ENCODE measurements at places on chromosomes 3 and 15.

DNA sequence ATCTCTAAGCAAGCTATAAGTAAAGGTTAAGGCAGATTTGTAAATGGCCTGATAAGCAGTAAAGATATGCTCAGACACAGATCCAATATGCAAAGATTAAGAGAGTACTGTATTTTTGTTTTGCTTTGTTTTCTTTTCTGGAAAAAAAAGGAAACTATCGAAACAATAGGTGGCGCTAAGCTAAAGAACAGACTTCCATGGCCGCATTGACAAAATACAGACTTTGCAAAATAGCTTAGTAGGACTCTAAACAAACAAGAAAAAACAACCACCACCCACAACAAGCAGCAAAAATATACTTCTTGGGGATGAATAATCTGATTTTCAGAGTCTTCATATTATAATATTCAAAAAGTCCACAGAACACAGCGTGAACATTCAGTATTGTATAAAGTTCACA, 758.4 kb upstream of the ROBO1 start:
- no peak for DNase-seq

DNA sequence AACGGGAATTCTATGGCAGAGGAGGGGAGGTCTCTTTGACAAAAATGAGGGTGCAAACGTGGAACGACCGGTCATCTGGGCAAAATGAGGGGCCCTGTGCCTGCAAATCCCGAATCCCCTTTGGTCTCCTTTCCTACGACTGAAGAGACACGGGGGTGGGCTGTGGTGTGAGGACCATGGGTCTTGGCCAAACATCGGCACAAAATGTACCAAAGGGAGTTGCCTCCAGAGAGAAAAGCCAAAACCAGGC, 498 bp downstream of the ZNF280D start:
- no peak for DNase-seq

- no peak for DNase-seq
Observed at GRCh38 chr3:100796556-100796955, 87.3 kb downstream of the TFG start.

DNA sequence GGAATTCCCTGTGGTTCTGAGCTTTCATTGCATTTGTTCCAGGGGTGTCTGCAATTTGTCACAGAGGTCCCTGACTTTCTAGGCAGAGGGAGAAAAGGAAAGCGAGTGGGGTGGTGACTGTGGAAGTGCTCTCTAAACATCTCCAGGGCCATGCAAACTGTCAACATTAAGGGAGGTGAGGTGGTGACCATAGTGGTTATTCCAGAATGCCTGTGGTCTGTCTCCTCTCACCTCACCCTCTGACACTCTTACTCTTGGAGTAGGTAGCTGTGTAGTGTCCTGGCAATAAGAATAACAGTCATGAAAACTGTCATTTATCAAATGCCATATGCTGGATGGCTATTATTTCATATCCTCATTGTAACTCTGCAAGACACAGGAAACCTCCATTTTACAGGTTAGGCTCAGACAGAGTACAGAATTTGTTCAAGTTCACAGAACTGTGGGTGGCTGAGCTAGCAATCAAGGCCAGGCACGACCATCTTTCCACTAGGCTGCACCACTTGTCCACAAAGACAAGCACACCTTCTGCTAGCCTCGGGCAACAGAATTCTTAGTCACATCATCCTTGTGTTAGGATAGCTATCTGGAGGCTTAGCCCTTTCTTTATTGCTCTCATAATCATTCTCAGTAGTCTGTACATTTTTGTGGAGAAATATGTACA, 179.4 kb downstream of the CD47 start:
- no peak for DNase-seq

- no peak for DNase-seq
Observed at GRCh38 chr3:50510325-50510724, 6.9 kb upstream of the CACNA2D2 start.

GRCh38 chr3:22907161-22907780, 295.9 kb upstream of the UBE2E2 start:
- no peak for DNase-seq

DNA sequence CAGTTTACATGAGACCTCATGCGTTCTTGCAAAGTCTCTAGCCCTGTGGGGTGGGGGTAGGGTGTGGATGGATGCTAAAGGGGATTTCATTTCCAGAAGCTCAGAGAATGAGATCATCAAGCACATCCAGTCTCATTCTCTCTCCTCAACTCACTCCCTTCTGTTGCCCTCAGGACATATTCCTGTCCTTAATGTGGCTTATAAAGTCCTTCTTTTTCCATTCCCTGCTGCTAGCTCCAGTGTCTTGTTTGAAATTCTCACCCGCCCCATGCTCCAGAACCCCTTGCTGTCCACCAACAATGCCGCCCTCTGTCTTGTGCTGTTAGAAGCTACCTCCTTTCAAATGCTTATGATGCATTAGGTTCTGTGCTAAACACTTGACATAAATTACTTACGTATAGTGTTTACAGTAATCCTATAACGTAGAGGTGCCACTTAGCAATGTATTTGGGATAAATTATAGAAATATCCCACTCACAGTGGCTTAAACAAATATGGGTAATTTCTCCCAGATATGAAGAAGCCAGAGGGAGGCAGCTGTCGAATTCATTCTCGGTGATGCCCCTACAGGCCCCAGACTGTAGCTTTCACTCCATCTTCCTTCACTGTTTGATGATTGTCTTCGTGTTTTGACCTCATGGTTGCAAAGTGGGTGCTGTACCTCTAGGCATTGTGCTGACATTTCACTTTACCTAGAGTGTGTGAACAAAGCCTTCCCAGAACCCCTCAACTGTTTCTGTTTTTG, 273.1 kb upstream of the TBL1XR1 start:
- no peak for DNase-seq

GRCh38 chr3:129627350-129628168, 21.1 kb upstream of the PLXND1 start:
- DNase-seq, result peak; percentile 53

- no peak for DNase-seq
Observed at GRCh38 chr3:27289769-27290413, 79.3 kb downstream of the NEK10 start.

GRCh38 chr3:184289426-184289938, 9.6 kb upstream of the PSMD2 start:
- DNase-seq, result peak; percentile 69

DNA sequence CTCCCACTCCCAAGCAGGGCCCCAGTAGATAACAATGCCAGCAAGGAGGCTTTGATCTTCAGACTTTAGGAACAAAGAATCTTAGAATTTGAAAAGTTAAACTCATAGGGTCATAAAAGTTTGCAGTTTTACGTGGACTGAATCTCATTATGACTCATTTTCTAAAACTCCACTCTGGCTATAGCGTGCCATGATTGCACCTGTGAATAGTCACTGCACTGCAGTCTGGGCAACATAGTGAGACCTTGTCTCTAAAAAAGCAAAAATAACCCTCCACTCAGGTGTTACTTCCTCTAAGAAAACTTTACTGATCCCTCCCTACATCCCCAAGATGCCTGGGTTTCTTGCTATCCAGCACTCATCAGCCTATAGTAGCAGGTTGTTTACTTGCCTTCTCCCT, 104.5 kb downstream of the IL20RB start:
- DNase-seq, result no peak

DNA sequence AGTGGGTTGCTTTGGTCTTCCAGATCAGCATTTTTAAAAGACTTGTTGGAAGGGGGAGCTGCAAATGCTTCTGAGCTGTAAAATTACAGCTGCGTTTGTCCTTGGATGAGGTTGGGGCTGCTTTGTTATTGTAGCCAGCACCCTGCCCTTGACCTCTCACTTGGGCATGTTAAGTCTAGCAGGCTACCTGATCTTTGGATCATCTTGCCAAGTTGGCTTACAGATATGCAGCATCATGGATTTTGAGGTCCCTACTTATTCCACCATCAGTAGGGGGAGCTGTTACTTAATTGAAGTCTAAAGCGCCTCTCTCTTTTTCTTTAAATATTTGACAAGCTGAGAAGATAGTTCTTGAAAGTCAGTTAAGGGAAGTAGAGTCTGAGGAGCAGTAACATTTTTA, 793.0 kb downstream of the MCTP2 start:
- no peak for DNase-seq

DNA sequence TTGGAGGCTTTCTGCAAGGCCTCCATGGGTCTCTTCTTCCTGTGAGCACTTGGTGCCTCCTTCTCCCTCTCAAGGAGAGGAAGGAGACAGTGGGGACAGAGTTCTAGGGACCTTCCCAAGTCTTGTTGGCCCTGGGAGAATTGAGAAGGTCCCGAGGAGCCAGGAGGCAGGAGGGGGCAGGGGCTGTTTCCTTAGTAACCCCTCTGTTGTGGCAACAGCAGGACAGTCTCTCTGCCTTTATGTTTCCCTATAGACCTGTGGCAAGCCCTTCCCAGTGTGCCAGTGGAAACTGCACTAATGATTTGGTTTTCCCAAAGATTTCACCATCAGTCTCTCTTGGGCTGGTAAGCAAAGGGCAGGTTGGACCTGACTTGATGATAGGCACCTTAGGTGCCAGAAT, 87.8 kb upstream of the GALNT15 start:
- DNase-seq, result no peak

- no peak for DNase-seq
Observed at GRCh38 chr3:16171009-16171408, 3.5 kb upstream of the GALNT15 start.

- DNase-seq, result no peak
Observed at GRCh38 chr3:191721390-191721861, 260.5 kb downstream of the PYDC2 start.

GRCh38 chr3:149449182-149449581, 25.3 kb upstream of the TM4SF4 start:
- DNase-seq, result no peak

DNA sequence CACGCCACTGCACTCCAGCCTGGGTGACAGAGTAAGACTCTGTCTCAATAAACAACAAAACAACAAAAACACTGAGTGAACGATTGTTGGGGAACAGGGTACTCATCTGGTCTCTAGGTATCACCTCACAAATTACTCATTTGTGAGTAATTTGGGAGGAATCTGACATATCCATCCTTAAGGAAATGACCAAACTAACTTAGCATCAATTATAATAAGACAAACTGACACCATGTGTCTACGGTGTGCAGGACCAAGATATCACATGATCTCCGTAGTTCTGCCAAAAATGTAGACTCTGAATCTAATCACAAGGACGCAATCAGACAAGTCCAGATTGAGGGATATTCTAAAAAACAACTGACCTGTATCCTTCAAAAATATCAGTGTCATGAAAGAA, 12.0 kb upstream of the DAPK2 start:
- no peak for DNase-seq

GRCh38 chr3:13745636-13746035, 134.2 kb downstream of the WNT7A start:
- no peak for DNase-seq

GRCh38 chr15:31228980-31229826, 97.4 kb upstream of the KLF13 start:
- no peak for DNase-seq

- no peak for DNase-seq
Observed at GRCh38 chr3:77513542-77513941, 473.6 kb downstream of the ROBO2 start.

DNA sequence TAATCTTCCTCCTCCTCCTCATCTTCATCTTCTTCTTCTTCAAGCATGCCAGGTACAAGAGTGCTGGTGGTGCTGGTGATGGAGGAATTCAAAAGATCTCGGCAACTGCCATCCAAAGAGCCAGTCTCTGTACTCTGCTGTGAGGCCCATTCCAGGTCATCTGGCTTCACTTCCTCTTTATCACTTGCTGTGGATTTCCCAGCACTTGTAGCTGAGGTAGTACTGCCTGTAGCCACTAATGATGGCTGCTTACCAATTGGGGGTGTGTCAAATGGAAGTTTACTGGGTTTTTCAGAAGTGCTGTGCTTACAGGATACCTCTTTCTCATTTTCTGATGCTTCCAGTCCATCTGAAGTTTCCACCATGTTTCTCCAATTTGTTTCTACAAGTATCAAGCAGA, 28.8 kb upstream of the SHC4 start:
- no peak for DNase-seq

- no peak for DNase-seq
Observed at GRCh38 chr3:124774327-124774718, 44.1 kb downstream of the UMPS start.

- DNase-seq, result no peak
Observed at GRCh38 chr15:100879061-100879463, 569 bp upstream of the ALDH1A3 start.

- no peak for DNase-seq
Observed at GRCh38 chr3:72543246-72543645, 305.0 kb downstream of the SHQ1 start.

DNA sequence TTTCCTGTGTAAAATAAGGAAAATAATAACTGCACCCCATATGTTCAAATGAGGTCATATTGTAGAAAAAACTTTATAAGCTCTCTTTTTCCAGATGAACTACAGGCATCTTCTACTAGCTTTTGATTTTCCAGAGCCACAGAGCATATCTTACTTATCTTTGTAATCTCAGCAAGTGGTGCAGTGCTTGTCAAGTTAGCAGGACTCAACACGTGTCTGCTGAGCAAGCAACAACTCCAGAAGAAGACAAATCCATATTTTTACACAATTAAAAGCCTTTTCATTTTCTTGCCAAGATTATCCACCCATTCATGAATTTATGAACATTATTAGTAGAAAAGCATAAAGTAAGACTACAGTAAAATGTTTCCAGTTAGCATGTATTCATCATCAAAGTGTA, 14.4 kb upstream of the TSC22D2 start:
- no peak for DNase-seq

DNA sequence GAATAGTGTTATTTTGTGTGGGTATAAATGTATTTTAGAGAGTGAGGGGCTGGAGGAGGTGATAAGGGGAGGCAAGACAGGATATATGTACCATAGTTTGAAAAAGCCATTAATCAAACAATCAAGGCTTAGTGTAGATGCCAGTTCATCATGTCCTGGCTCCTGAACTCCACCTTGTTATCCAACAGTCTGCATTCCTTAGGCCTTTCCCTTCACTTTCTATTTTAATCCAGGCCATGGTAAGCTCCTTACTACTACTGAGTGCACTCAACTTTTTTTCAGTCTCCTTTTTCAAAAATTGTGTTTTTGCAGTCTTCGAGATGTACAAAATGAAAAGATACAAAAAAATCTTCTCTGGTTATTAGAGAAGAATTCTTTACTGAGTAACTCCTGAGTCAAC, 700.5 kb upstream of the NAALADL2 start:
- DNase-seq, result no peak

DNA sequence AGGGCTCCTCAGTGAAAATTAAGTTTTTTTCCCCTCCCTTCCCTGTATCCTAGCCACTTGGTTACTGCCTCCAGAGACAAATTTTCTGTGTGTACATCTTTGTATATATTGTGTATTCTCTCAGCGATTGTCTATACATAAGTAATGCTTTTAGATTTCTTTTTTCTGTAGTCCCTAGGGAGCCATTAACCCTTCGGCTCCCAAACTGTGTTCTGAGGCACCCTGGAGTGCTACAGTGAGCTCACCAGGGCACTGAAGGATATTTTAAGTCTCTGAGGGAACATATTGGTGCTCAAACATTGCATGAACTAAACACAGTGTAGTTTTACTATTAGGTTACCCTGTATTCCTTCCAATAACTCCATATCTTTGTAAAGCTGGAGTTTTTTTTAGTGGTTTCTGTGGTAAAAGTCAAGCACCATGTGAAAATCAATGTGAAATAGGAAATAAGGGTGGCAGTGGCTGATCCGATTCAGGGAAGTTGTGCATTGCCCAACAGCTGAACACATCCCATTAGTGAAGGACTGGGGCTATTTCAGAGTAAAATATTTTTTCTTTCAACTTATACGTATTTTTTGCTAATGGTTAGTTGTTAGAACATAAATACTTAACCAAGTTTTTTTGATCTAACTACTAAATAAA, 43.0 kb downstream of the USP13 start:
- DNase-seq, result no peak

Data from stimulated activated CD4-positive, alpha-beta T cell treated with anti-CD3 and anti-CD28 coated beads, Interleukin-2, amount 100 ng/mL, for 48 hours (primary cell).